ENCODE measurements at places on chromosomes 11 and 22.

DNA sequence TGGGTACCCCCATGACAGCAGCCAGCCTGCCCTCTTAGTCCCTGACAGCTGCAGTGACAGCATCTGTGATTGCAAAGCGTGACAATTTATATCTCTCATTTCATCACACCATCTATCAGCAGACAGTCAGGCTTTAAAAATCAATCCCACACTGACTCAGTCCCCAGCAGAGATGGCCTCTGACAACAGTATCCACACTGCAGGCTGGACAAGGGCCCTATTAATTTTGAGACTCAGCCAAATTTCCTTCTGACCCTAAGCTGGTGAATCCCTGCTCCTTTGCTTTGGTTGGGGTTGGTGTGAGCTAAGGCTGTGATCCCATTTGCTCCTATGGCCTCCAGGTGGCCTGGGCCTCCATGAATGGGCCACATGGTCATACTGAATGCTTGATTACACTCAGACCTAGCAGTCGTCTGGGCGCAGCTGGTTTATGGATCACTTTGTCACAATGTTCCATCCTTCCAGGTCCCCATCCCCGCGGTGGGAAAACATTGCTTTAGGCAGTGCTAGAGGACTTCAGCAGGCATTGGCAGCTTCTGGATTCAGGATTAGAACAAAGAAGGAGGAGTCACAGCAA, 68.2 kb upstream of the B3GAT1 start:
- no peak for DNase-seq

GRCh38 chr11:63443714-63444113, 47.3 kb downstream of the PLAAT5 start:
- DNase-seq = no peak

DNA sequence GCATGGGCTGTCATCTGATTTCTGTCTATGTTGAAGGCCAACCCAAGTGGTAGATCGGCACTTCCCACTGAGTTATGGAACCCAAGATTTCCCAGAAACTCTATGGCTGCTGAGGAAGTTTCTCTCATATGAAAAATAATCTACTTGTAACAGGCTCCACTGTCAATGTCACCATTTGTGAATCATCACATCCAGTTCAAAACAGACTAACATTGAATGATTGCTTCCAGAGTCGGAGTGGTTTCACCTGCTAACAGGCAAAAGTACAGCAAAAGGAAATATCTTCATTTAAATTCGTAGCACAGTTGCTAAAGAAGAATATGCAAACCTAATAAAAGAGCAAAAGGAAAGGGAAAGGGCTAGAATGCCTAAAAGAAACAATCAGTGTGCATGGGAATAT, 12.8 kb downstream of the WT1 start:
- no peak for DNase-seq

GRCh38 chr11:95793116-95793515, 2.8 kb downstream of the CEP57 start:
- no peak for DNase-seq

- DNase-seq = no peak
Measured at GRCh38 chr11:61489833-61490721, 18.5 kb upstream of the LRRC10B start.

- DNase-seq = no peak
Measured at GRCh38 chr11:86978247-86978646, 23.1 kb upstream of the FZD4 start.

DNA sequence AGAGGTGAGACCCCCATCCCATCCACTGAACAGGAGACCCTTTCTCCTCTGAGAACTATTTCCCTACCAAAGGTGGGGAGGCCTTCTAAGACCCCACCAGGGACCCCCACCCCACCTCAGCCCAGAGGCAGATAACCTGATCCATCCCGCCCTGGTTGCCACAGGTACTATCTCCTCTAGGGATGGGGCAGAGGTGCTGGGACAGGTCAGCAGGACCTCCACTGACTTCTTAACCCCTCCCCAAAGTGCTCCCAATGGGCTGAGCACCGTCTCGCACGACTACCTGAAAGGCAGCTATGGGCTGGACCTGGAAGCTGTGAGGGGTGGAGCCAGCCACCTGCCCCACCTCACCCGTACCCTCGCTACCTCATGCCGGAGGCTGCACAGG, 4.3 kb downstream of the INPPL1 start:
- no peak for DNase-seq

- no peak for DNase-seq
Measured at GRCh38 chr22:27851974-27852746, 50.6 kb upstream of the MN1 start.

GRCh38 chr11:10441652-10442503, 13.2 kb upstream of the AMPD3 start:
- DNase-seq = no peak

- DNase-seq = no peak
Measured at GRCh38 chr11:2860636-2861035, 24.9 kb downstream of the CDKN1C start.

Measured in activated naive CD8-positive, alpha-beta T cell treated with anti-CD3 and anti-CD28 coated beads, Interleukin-2, amount 50 U/mL, for 16 hours (primary cell).